NCI-H1048 (cell line): ENCODE measurements at places on chromosomes 12 and 14.

DNA sequence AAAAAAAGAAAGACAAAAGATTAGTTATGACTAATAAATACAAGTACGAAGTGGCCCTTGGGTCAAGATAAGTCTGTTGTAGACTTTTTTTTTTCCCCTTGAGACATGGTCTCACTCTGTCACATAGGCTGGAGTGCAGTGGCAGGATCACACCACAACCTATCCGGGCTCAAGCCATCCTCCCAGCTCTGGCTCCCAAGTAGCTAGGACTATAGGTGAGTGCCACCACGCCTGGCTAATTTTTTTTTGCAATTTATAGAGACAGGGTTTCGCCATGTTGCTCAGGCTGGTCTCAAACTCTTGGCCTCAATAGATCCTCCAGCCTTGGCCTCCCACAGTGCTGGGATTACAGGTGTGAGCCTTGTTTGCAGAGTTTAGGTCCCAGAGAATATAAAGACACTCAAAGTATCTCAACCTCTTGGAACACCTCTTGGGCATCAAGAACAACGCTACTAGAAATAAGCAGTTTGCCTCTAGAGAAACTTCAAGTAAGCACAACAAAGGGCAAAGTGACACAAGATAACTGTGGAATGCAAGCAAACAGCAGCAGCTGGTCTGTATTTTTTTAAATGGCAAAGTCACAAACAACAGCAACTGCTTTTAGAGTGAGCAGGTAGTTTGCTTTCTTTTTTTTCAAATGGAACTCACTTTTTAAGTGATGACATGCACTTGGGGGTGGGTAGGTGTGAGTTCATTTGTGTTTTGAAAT, 3.9 kb upstream of the MDM2 start:
- DNase-seq: no peak

GRCh38 chr12:30884799-30885198, 41.7 kb upstream of the TSPAN11 start:
- no peak for DNase-seq

DNA sequence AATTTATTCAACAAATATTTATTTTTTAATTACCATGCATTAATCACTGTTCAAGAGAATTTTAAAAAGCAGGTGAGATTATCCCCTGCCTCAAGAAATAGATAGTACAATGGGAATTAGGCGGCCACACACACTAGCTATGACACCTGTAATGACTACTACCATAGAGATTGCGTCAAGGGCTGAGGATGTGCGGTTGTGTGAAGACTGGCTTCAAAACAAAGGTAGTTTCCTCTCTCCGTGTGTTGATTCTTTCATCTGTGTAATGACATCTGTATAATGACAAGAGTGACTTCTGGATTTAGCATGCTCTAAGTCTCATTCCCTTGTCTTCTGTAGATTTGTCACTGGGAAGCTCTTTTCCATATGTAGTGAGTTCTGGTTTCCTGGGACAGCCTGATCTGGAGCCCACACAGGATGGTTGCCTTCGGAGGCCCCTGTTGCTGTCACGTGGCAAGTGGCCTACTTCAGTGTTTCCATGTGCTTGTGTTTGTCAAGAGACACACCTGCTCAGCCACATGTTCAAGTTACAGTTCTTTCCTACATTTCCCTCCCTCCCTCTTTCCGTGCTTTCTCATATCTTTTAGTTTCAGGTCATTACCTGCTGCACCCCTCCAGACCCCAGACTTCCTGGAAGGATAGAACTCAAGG, 64.3 kb downstream of the GALNT8 start:
- DNase-seq: no peak

DNA sequence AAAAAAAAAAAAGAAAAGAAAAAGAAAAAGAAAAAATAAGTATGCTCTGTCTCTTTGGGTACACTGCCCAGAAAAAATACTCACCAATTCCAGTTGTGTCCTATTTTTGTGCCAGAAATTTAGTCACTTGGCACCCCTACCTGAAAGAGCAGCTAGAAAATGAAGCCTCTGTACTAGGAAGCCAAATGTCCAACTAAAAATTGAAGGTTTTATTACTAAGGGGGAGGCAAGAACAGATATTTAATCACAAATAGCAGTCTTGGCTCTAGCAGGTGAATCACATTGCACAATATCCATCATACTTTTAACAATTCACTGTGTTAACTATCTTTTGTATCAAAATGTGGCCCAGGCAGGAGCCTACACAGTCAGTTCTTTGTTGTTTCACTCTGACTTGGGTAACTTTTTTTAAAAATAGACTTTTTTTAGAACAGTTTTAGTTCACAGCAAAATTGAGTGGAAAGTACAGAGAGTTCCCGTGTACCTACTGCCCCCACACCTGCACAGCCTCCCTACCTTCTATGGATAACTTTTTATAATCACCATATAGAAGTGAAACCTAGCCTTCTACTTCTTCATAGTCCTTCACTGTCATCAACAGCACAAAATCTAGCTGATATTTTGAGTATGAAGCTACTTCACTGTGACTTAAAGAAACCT, 87.1 kb upstream of the ATF7IP start:
- no peak for DNase-seq

DNA sequence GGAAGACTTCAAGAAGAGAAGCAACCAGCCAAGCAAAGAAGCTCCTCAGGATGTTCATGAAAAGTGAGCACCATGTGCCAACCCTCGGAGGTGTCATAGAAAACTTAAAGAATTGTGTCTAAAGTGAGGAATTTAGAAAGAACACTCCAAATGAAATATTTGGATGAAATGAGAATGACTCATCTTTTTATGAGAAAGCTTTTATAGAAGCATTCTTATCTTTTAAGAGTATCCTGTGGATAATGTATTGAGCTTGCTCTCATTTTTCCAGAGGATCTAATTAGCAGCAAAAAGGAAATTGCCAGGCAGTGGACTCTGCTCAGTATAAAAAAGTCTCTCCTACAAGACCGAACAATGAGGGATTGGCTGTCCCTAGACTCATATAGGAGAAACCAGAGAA, 454.9 kb downstream of the LRIG3 start:
- no peak for DNase-seq

DNA sequence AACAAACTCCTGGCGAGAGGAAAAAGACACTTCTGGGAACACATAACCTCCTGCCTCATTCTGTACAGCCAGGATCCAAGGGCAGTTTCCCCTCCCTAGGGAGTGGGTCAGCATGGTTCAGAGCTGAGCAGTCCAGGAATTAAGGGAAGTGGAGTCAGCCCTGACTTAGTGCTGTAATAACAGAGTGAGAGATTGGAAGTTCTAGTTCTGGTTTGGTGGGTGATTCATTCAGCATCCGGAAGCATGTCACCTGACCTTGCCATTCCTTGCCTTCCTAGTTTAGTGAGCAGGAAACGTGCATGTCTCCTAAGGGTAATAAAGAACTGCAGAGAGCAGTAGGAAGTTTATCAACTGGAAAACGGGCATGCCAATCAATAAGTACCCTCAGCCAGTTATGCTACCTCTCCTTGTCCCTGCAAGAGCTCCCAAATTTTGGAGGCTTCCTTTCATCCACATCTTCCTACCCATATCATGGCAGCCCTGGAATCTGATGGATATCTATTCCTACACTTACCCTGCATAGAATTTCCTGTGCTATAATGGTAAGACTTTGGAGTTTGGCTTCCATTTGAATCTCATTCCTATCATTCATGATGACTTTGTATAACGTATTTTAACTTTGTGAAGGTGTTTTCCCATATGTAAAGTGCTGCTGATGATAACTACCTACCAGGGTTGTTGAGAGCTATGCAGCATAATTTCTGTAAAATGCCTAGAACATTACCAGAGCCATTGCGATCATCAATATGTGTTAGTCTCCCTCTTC, 28.5 kb upstream of the MAGOHB start:
- no peak for DNase-seq

- DNase-seq: no peak
These were observed 1.2 kb downstream of the PTPRO start for GRCh38 chr12:15323480-15323879.
